ENCODE measurements at places on chromosomes 16 and 17.

GRCh38 chr16:2798723-2799204 lies 494 bp downstream of the PRSS41 start:
- DNase-seq: peak; percentile 54

- DNase-seq: no peak
Observed at GRCh38 chr16:10206865-10207264, 24.6 kb upstream of the GRIN2A start.

GRCh38 chr16:72666267-72666666 lies 381.7 kb downstream of the ZFHX3 start:
- no peak for DNase-seq

DNA sequence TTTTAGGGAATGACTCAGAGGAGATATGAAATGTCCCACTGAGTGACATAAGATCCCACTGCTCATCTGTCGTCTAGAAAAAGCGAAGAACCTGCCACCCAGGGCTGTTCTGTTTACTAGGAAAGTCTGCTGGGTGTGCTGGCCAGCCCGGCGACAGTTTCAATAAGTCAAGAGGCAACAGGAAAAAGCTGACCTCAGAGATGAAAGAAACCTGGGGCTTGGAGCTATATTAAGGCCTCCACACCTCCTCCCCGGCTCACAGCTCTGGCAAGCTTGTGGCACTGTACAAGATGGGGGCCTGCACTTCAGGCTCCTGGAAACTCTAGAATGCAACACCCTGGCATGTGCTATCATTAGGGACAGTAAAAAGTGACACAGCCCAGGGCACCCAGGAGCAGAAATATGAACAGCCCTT lies 10.6 kb downstream of the ZFHX3 start:
- DNase-seq: no peak

DNA sequence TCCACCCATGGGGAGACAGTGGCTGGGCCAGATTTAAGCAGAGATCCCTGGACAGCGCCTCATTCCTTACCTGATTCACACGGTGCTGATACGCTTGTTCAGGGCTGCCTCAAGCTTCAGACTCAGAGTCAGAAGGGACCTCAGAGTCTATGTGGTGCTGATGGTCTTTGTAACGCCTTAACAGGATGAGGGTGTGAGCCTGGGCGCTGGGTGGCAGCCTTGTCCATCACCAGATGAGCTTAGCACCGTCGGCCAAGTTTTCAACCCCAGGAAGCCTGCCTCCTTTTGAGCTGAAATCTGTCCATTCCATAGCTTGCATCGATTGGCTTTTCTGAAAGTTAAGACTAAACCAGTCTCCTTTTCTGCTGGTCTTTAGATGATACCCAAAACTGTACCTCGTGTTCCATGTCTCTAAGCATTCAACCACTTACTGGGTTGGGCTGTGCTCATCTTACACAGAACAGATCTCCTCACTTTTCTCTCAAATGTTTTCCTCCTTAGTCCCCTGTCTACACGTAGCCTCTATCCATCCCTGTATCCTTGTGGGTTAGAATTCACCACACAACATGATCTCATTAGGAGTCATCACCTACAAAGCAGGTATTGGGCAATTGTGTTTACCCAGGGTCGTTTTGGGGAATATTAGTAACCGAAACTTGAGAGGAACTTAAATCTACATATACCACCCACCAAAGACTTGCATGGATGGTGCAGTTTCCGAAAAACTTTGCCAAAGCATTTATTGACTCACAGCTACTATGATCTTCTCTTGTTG lies 573.4 kb downstream of the CDH13 start:
- DNase-seq: no peak

DNA sequence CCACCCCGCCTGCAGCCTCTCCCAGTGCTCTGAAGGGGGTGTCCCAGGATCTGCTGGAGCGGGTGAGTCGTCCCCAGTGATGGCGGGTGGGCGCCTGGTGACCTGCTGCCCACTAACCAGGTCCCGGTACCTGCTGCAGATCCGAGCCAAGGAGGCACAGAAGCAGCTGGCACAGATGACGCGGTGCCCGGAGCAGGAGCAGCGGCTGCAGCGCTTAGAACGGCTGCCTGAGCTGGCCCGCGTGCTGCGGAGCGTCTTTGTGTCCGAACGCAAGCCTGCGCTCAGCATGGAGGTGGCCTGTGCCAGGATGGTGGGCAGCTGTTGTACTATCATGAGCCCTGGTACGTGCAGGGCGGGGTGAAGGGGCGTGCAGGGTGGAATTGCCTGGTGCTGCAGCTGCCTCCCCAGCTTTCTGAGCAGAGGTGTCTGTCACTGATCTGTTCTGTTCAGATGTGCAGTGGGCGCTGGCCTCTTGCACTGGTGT lies 3.6 kb downstream of the CDT1 start:
- no peak for DNase-seq

- DNase-seq: no peak
Observed at GRCh38 chr16:85716022-85716679, 27.4 kb upstream of the GINS2 start.

DNA sequence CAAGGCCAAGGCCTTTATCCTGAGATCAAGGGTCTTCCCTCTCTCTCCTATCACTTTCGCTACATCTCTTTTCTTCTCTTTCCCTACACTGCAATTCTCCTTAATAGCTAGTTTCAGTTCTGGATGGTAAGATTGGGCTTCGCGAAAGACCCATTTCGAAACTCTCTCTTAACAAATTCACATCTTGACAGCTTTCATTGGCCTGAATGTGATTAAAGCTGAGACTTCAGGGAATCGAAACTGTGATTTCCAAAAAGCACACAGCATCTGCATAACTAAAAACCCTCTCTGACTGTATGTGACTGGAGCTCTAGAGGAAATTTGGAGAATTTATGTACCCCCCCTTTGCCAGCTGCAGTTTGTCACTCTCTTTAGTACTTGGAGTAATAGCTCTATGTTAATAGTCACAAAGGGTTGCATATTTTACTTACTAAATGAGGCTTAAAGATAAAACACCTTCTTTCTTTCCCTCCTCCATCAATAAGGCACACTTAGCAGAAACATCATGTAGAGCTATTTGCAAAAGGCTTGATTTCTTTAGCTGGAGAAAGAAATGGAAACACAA lies 105.3 kb upstream of the FAM20A start:
- no peak for DNase-seq

DNA sequence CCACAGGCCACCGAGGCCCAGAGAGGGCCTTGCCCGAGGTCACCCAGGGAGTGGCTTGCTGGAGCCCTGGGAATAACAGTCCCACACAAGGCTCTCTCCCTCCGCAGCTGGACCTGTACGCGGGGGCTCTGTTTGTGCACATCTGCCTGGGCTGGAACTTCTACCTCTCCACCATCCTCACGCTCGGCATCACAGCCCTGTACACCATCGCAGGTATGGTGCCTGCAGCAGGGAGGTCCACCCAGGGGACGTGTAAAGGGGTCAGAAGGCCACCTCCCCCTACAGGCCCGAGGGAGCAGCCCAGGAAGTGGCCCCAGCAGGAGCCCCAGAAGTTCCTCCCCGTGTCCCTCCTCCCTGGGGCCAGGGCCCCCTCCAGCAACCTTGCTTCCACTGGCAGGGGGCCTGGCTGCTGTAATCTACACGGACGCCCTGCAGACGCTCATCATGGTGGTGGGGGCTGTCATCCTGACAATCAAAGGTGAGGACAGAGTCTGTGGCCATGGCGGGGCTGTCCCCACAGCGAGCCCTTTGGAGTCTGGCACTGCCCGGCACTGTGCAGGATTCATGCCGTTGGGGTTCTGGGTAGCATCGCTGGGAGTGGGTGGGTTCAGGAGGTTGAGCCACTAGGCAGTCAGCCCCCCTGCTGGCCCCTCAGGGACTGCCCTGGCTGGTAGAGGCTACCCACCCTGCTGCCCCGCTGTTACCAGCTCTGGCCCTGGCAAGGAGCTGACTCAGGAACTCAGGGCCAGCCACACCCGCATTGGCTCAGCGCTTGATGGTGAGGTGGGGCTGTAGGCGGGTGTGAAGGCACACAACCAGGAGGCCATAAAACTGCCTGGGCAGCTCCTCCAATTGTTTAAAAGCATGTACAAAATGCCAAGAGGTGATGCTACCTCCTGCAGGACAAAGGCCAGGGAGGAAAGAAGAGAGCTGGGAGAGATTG lies 17.3 kb downstream of the SLC5A10 start:
- no peak for DNase-seq

- peak; percentile 79 for DNase-seq
Observed at GRCh38 chr17:81037026-81037797, 2.3 kb downstream of the BAIAP2 start.

- DNase-seq: no peak
Observed at GRCh38 chr17:44448412-44448811, 54.8 kb downstream of the GPATCH8 start.

DNA sequence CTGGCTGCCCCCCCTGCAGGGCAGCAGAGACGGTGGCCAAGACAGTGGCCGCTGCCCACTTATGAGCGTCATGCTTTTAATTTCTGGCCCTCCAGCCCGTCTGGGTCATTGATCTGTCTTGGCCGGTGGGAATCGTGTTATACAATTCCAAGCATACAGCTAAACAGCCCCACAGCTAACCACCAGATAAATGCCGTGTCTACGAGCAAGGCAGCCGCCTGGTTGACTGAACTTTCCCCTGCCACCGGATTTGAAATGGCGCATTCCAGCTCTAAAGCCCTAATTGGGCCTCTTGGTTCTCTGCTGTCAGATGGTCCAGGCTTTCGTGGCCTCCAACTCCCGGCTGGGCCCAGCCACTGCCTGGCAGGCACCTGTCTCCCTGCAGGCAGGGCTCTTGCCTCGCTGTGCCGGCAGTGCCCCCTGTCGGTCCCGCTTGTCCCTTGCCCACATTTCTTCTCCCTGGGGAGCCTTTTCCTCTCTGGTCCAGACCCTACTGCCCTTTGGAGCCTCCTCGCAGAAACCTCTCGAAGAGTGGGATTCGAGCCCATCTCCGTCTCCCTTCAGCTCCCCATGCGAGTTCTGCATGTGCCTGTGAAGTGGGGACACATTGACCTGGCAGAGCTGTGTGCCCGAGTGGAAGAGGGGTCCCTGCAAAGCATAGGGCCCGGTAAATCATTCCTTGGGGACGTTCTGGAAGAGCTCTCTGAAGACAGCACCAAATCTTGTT lies 1.8 kb upstream of the RBFOX3 start:
- DNase-seq: no peak

DNA sequence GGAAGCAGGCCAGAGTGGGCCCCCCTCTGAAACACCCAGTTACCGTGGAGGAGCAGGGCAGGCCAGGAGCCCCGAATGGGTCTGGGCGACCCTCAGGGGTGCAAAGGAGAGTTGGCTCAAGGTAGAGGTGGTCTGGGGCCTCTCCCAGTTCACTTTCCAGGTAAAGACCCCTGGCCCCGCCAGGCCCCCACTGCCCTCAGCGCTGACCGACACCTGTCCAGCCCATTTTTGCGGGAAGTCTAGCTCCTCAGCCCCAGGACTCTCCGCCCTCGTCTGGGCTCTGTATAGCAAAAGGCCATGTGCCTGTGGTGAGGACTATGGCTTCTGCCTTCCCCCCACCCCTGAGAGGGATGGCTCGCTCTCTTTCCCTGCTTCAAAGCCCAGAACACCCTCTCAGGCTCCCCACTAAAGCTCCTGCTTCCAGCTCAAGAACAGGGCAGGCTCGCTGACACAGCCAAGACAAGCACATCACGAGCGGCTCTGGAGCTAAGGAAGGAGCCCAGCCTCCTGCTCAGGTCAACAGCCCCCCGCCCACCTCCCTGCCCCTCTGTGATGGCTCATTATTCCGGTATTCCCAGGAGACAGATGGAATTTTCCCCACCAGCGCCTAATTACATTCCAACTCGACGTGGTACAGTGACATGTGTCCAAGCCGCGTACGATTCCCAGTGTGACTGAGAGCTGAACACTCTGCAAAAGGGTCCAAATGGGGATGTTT lies 59.4 kb downstream of the RTN4RL1 start:
- DNase-seq: no peak

GRCh38 chr16:61987474-61988012 lies 48.7 kb downstream of the CDH8 start:
- DNase-seq: no peak

DNA sequence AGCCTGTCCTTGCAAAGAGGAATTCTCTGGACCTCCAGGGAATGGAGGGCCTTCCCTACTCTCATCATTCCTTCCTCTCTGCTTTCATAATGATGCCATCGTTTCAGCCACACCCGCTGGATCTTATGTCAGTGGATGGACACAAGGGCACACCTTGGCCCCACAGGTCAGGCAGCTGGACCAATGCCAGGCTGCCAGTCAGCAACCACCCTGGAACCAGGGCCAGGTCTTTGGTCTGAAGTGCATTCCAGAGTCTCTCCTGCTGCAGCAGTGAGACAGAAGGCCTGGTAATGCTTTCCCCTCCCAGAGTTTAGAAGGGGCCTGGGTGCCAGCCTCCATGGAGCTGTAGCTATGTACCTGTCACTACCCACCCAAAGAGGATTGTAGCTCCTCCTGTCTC lies 7.4 kb downstream of the C1QL1 start:
- DNase-seq: no peak

DNA sequence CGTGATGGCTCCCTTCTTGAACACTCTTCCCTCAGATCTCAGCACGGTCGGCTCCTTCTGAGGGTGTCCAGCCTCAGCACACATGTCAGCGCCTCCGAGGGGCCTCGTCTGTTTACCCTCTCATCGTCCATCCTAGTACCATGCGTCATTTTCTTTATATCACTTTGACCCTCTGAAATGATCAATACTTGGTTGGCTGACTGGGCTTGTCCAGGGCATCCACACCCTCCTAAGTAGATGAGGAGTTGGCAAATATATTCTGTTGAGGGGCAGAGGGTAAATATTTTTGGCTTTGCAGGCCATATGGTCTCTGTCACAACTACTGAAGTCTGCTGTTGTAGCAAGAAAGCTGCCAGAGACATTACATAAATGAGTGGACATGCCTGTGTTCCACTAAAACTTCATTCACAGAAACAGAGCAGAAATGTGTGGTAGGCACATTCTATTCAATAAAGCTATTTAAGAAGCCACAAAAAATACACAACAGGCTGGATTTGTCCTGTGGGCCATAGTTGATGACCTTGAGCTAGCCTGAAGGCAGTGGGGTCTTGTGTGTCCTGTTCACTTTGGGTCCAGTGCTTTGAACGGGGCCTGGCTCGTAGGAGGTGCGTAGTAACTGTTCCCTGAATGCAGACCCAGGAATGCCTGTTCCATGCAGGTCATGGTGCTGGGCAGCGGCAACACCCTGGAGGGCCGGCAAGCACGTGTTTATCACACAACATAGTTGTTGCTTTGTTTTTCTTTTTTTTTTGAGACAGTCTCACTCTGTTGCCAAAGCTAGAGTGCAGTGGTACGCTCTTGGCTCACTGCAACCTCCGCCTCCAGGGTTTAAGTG lies 185.8 kb downstream of the SNX29 start:
- DNase-seq: no peak

Measured in cardiac septum (tissue), 1 donor.